AG04450 (cell line): ENCODE measurements at places on chromosomes 2 and 18.

GRCh38 chr18:6487968-6488367 lies 73.3 kb upstream of the L3MBTL4 start:
- no peak for DNase-seq

- no peak for DNase-seq
Measured at GRCh38 chr2:202051499-202052161, 18.0 kb downstream of the FZD7 start.

GRCh38 chr2:40668425-40668824 lies 216.5 kb upstream of the SLC8A1 start:
- no peak for DNase-seq

DNA sequence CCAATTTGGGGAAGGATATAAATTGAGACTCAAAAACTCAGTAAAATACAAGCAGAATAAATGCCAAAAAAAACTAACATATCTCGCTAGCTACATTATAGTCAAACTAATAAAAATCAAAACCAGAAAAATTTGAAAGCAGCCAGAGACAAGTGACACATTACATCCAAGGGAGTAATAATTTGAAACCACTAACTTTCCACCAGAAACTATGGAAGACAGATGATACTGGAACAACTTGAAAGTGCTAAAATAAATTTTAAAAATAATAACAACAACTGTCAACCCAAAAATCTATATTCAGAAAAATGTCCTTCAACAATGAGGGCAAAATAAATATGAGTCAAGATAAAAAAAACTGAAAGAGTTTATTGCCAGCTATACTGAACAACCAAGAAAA lies 110.7 kb downstream of the EVA1A start:
- no peak for DNase-seq

- peak; percentile 65 for DNase-seq
Measured at GRCh38 chr2:230751062-230751461, 38.4 kb downstream of the CAB39 start.

- peak; percentile 7 for DNase-seq
Measured at GRCh38 chr2:26144953-26145680, 27.8 kb upstream of the GAREM2 start.

DNA sequence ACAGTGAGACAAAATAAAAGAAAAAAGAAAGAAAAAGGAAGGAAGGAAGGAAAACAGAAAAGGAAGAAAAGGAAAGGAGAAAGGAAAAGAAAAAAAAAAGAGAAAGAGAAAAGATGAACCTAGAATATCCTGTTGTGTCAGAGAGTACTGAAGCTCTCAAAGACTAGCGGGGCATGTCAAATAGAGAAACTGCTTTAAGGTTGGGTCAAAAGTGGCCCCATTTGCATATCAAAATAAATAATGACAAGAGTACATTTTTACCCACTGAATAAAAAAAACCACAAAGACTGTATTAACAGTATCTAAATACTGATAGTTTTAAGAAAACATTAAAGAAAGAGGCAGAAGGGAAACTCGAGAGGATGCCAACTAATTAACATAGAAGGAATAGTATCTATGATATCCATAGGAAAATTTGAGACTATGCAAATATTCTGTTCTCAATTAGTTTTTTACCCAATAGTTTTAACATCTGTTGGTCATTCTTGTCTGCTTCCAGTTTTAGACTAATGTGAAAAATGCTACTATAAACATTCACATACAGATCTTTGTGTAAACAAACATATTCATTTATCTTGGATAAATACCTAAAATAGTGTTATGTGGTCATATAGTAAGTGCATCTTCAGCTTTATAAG lies 53.2 kb downstream of the SFXN5 start:
- no peak for DNase-seq

DNA sequence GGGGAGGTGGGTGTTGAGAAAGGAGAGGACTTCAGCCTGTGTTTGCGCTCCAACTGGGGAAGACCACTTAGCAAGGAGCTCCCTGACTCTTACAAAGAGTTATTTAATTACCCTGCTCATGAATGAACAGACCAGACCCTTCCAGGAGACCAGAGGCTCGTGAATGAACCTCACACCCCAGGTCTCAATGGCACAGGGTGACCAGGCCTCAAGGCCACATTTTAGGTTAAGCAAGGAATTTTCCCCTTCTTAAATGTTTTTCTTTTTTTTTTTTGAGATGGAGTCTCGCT lies 25.3 kb downstream of the SMAD7 start:
- no peak for DNase-seq

DNA sequence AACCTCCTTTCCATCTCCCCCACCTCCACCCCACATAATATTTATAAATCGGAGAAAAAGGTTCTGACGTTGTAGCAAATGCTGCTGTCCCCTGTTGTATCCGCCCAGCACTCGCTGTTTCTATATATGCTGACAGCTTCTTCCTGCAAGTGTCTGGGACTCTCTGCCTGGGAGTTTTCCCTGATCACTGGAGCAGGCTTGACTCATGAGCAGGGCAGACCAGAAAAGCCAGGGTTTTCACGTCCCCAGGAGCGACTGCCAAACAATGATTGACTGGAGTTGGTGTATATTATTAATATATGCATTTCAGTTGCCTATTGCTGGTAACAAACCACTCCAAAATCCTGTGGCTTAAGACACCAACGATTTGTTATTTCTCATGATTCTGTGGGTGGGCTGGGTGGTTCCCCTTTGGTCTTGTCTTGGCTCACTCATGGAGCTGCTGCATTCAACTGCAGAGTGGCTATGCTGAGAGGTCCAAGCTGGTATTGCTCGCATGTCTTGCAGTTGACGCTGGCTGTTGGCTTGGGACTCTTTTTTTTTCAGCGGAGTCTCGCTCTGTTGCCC lies 21.2 kb upstream of the ASXL2 start:
- DNase-seq, result no peak

GRCh38 chr2:2054363-2054882 lies 276.7 kb downstream of the MYT1L start:
- no peak for DNase-seq

GRCh38 chr2:44838116-44838790 lies 103.2 kb upstream of the SIX3 start:
- no peak for DNase-seq

DNA sequence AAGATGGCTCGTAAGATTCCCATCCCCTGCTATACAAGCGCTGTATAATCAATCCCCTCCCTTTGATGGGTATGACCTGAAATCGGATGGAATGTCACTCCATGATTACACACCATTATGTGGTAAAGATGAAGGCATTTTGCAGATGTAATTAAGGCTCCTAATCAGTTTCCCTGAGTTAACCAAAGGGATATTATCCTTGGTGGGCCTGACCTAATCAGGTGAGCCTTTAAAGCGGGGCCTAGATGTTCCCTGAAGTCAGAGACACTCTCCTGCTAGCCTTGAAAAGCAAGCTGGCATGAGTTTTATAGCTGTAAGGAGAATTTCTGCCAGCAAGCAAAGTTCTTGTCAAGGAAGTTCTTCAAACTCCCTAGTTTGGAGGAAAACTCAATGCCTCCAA lies 223.8 kb upstream of the FN1 start:
- no peak for DNase-seq

GRCh38 chr2:135586148-135586547 lies 54.9 kb downstream of the R3HDM1 start:
- DNase-seq, result no peak

GRCh38 chr2:223846515-223846914 lies 9.1 kb upstream of the AP1S3 start:
- DNase-seq, result no peak

DNA sequence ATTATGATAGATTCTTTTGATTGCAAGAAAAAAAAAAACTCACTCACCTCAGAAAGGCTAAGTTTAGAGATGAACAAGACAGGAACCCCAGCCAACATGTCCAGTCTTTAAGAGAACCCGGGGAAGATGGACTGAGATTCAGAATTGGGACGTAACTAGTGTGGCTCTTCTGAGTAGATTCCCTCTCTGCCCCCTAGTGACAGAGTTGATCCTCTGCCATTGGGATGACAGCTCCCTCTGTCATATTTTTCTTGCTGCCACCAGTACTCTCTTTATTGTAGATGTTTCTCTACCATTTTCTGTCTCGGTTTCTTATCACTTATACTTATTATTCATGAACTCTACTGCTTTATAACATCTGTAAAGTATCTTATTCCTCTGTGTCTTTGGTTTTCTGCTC lies 77.7 kb downstream of the GULP1 start:
- no peak for DNase-seq

GRCh38 chr18:54958704-54959625 lies at the start of gene CCDC68:
Gene CCDC68 (minus strand): TSS chr18:54959461. CDS start chr18:54942791, 16,670 bp downstream.
- no peak for DNase-seq

DNA sequence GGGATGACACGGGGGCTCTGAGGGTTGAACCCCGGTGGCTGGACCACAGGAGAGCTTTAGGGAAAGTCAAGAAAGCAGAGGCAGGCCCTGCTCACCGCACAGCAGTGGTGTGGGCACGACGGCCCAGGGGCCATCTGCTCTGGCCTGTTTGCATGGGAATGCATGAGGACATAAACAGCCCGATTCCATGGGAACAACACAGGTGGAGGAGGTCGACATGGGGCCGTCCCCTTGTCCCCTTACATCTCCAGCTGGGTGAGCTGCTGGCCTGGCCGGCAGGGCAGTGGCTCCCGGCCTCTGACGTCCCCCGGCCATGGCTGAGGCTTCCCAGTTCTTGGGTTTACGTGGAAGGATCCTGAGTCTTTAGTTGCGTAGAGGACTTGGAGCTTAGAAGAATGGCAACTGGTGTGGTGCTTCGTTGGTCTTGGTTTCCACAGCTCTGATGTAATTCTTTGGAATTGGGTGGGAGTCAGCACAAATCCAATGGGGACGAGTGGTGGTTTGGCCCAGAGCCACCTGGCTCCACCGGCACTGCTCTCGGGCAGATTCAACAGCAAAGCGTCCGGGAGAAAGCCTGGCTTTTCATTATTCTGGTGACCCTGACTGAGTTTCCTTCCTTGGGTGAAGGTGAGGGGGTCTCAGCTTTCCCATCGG lies 98.3 kb upstream of the HDAC4 start:
- DNase-seq, result no peak

DNA sequence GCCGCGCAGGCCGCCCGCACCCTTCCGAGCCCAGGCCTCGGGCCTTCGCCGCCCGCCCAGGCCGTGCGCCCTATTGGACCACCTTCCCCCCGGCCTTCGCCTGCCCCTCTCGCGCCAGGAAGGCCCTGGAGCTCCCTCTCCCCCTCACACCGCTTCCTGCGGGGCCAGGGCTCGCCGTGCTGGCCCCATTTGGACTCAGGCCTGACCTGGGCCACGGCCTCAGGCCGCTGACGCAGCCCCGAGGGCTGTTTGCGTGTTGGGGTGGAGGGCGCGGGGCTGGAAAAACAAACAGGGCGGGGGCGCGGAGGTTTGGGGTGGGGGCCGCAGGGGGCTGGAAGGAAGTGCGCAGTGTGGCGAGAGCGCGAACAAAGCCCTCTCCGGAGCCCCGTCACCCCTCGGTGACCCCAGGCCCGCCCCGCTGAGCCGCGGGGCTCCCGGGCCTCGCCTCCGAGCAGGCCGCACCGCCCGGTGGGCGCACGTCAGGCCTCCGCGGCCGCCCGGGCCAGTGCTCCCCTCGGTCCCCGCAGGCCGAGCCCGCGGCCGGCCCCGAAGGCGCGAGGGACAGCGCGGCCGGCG lies 12.3 kb upstream of the SIX3 start:
- no peak for DNase-seq

GRCh38 chr2:190781604-190782198 lies 98.9 kb upstream of the GLS start:
- peak; percentile 47 for DNase-seq

DNA sequence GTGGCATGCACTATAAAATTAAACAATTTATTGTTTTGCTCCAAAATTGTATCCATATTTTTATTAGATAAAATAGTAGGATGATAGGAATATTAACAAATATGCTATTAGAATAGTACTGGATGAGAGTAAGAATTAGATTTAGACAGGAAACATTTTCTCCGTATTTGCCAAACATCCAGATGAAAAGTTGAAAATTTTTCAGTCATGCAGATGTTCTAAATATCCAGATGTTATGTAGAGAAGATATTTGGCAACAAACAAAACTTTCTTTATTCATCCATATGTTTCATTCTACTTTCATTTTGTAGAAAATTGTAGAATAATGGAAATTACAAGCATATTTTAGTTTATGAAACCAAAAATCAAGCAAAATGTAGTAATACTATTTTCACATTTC lies 45.2 kb upstream of the NEUROD1 start:
- no peak for DNase-seq

GRCh38 chr2:220814441-220814840 lies 757.7 kb downstream of the EPHA4 start:
- DNase-seq, result no peak

GRCh38 chr2:190532581-190532980 lies 1.9 kb downstream of the NEMP2 start:
- DNase-seq, result no peak

DNA sequence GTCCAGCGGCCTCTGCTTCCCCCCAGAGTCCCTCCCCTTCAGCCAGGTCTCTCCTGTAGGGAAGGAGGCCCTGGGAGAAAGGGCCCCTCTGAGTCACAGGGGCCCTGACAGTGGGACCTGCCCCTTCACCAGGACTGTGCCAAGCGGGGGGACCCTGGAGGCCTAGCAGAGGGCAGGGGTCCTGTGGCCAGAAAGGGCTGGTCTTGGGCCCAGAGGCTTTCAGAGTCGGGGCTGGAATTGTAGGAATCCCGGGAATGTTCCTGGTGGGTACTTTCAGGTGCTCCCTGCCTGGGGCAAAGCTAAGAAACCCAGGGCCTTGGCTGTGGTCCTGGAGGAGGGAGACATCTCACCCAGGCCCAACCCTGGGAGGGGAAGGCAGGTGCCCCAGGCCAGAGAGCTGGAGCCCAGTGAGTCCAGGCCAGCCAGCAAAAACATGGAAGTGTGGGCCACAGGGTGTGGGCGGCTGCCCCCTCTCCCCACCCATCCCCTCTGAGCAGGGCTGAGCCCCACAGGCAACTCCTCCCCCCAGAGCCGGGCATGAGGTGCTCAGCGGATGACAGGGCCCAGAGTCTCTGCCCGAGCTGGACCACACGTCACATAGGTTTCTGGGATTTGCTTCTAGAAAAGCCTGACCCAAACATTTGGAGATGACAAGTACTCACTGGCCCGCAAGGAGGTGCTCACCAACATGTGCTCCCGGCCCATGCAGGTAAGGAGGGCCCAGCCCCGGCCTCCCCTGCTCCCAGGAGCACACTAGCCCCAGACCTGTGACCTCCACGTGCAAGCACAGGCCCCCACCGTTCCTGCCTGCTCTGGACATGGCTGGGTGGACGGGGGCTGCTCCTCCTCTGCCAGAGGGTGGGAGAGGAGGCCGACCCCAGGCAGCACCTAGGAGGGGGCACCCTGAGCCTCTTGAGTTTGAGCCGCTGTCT lies 48.2 kb upstream of the ALPP start:
- DNase-seq, result no peak

DNA sequence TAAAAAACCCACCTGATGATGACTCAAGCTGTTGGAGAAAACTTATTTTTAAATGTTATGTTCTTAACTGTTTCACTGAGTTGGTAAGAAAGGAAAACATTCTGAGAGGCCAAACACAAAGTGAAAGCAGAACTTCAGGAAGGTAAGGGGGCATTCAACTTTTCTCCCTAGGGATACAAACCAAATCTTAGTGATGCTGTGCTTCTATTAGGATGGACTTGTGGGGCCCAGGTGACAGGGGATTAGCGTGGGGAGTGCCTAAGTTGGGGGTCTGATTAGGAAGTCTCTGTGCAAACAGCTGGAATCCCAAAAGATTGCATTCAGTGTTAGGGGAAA lies 18.5 kb downstream of the PDCL3 start:
- no peak for DNase-seq
